WTC11 (cell line): ENCODE measurements at places on chromosomes 11 and 22. TPM values are rescaled to one million over a fixed set of nuclear protein-coding genes. Genes with fewer than 3 reads are reported as not detected.

DNA sequence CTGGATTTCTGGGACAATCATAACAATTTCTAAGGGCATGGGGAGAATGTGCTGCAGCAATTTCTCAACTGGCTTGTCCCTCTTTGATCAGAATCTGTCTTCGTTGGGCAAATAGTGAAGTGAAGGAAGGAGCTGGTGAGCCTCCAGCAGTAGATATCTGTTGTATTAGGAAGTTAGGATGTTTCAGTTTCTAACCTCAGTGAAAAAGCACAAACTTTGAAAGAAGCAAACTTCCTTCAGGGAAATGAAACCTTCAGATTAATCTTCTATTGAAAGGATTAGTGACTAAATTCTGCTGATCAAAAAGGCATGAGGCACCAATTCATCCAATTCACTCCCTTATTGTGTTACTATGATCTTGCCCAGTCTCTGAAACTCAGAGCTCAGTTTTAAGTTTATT lies 24.3 kb downstream of the LMO2 start:
- no peak for DNase-seq

GRCh38 chr22:31646186-31647019 lies 15.6 kb downstream of the PISD start:
- no peak for DNase-seq

KRTAP5-10 gene
- not detected in 3 replicates for total RNA-seq

- DNase-seq = no peak
These were observed 642 bp upstream of the SIK2 start for GRCh38 chr11:111601636-111601978.

DNA sequence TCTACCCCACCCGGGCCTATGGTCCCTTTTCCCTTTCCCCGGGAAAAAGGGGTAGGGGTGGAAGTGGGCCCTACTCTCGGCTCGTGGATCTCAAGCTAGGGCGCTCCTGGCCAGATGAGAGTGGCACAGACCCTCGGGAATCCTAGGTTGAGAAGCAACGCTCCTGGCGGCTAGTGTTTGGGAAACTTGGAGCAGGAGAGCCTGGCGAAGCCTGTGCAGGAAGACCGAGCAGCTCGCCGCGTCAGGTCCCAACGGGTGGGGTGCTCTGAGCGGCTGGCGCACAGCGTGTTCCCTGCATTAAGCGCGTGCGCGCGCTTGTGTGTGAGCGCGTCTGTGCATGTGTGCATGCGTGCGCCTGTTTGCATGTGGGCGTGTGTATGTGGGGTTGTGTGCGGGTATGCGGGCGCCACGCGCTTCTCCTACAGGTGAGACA lies 7.1 kb upstream of the FLI1 start:
- DNase-seq = peak; percentile 60

- no peak for DNase-seq
These were observed 29.5 kb downstream of the CARD18 start for GRCh38 chr11:105109855-105110687.

DNA sequence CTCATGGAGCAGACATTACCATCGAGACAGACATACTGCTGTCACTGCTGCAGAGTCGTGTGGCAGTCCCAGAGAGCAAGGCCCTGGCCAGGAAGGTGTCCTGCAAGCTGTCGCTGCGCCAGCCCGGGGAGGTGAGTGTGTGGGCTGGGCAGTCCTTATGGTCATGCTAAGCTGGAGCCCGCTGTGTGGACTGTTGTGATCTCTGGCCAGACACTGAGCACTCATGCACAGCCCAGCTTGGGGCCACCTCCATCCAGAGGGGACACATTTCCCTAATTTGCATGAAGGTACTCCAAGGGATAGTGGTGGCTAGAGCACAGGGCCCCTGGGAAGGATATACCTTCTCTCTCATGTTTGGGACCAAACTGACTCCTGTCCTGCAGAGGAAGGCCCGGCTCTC lies 9.6 kb downstream of the ANKK1 start:
- DNase-seq = no peak

P2RY2 gene
- total RNA-seq = 0.94 to 1.2 TPM (median 1.2 TPM) in 3 replicates

PRODH gene
- total RNA-seq = 42.6 to 97.3 TPM (median 56.1 TPM) in 3 replicates

GRCh38 chr22:19285831-19286230 lies 5.7 kb downstream of the CLTCL1 start:
- no peak for DNase-seq

OR52H1 gene
- not detected in 3 replicates for total RNA-seq

GRCh38 chr11:111934306-111934705 lies 2.8 kb upstream of the DIXDC1 start:
- DNase-seq = no peak

GRCh38 chr22:47549741-47550340 lies 787.4 kb downstream of the TBC1D22A start:
- no peak for DNase-seq

FOLH1 gene
- total RNA-seq = not detected in 3 replicates

SCO2 gene
- total RNA-seq = 1.5 to 5.5 TPM in 2 of 3 replicates, not detected in the other

DNA sequence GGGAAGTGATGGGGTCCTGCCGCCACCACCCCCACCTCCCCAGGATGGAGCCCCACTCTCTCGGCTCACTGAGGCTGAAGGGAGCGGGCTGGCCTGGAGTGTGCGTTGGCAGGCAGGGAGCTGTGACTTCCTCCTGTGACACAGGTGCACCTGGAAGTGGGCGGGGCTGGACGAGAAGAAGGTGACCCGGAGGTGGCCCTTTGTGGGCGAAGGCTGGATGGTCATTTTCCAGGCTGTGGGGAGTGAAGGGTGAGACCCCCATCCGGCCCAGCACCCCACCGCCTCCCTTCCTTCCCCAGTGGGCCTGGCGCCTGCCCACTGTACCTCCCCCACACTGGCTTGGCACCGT lies 15.3 kb downstream of the IL17REL start:
- DNase-seq = no peak

DNA sequence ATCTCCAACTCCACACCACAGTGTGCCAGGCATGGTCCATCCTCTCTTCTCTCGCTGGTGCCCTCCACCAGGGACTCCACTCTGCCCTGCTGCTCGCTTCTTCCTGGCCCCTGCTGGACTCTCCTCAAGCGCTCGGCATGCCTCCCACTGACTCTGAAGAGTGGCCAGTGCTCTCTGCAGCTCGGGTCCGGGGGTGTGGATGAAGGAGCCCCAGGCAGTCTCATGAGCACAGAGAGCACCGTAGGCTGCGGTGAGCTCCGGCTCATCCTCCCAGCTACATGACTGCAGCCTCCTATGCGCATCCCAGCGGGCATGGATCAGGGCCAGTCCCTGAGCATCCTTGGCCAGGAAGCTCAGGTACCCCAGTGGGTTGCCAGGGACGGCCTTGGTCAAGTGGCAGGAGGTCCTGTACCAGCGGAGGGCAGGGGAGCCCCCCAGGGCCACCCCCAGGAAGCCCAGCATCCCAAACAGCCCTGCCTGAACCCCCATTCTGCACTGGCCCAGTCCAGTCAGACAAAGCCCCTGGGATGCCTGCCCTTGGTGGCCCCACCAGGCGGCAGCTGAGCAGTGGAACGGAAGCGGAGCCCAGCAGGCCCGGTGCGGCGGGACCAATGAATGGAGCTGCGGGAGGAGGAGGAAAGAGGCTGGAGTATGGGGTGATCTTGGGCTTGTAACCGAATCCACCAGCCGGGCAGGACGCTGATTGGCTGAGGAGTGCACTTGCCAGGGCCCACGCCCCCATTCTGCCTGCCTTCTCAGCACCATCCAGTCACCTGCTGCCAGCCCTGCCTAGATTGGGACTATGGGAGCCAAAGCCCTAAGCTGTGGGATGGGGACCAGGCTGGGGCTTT lies at the start of gene PLA2G3:
Gene PLA2G3, minus strand, starts transcription at position 643 of the 851 bp plus-strand sequence. Its CDS starts 154 bp downstream, at position 489.
- peak; percentile 94 for DNase-seq

GRCh38 chr11:88315015-88315414 lies 22.5 kb downstream of the CTSC start:
- no peak for DNase-seq

DNA sequence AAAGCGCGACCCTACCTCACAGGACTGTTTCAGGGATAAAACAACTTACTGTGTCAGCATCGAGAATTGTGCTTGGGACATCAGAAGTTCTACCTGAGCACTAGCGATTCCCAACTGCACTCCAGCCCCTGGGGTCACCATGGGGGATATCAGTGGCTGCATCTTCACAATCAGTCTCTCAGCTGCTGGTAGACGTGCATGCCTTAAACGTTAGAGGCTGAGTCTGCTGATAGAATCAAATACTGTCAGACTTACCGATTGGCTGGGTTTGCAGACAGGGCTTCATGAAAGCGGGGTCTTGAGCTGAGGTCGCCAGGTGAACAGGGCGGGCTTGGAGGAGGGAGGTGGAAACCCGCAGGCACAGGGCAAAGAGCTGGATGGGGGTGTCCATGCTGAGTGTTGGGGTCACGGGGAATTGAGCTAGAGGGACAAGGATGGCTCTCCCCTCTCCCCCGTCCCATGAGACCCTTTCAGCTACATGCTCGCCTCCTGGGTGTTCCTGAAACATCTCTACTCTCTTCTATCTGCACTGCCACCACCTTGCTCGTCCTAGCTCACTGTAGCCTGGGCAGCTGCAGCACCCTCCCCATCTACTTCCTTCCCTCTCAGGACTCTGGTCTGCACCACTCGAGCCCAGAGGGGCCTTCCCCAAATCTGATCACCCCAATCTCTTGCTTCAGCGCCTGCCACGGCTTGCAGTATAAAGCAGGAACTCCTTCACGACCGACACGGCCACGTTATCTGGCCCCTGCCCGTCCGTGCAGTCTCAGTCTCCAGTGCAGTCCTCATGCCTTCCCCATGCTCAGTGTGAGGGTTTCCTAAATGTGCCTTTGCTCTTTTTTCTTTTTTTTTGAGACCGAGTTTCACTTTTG lies 43.5 kb downstream of the ST14 start:
- DNase-seq = no peak

FOLR1 gene
- 0.35 to 0.87 TPM (median 0.85 TPM) in 3 replicates for total RNA-seq

OR52I2 gene
- not detected in 3 replicates for total RNA-seq

ABCG4 gene
- total RNA-seq = 1.9 to 4.4 TPM (median 2.1 TPM) in 3 replicates

MAPK12 gene
- total RNA-seq = 26.9 to 31.0 TPM (median 28.8 TPM) in 3 replicates

SYT13 gene
- 10.8 to 15.1 TPM (median 12.0 TPM) in 3 replicates for total RNA-seq

HTR3A gene
- 4.1 to 6.0 TPM (median 5.0 TPM) in 3 replicates for total RNA-seq

DPP3 gene
- total RNA-seq = 77.0 to 86.7 TPM (median 83.4 TPM) in 3 replicates

- DNase-seq = no peak
These were observed 261.1 kb downstream of the OPCML start for GRCh38 chr11:133271206-133271605.

MIOX gene
- 0.33 to 0.57 TPM (median 0.41 TPM) in 3 replicates for total RNA-seq

DNA sequence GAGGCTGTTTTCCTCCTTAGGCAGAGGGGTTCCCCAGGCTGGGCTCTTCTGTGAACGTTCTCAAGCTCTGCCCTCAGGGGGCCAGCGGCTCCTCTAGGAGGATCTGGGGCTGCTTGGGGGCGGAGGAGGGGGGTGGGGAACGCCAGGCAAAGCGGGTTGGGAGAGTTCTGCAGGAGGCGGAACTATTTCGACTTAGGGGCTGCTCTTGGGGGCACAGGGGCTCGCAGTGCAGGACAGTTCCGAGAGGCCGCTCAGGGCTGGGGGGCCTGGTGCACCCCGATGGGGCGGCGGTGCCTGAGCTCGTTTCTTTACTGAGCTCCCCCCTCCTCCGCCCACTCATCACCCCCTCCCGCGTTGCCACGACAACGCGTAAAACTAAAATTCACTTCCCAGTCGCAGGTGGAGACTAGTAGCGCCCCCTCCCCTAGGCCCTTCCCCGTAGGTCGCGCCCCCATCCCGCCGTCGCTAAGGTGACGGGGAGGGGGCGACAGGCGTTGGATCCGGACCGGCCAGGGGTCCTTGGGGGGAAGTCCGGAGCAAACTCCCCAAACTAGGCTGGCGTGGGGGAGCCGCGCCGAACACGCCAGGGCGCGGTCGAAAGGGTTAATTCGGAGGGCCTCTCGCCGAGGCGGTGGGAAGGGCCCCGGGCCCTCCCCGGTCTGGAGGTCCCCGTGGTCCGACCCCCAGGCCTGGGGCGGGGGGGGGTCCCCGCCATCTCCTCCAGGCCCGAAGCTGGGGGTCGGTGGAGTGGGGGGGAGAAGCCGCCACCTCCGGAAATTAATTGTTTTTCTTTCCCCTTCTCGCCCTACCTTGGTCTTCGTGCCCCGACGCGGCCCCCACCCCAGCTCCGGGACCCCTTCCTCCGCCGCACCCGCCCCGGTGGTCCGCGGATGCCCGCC lies 857 bp downstream of the SHANK3 start:
- DNase-seq = peak; percentile 41

CD3D gene
- total RNA-seq = 0.33 to 1.3 TPM (median 0.89 TPM) in 3 replicates

UPB1 gene
- 0.09 to 0.18 TPM (median 0.09 TPM) in 3 replicates for total RNA-seq

DNA sequence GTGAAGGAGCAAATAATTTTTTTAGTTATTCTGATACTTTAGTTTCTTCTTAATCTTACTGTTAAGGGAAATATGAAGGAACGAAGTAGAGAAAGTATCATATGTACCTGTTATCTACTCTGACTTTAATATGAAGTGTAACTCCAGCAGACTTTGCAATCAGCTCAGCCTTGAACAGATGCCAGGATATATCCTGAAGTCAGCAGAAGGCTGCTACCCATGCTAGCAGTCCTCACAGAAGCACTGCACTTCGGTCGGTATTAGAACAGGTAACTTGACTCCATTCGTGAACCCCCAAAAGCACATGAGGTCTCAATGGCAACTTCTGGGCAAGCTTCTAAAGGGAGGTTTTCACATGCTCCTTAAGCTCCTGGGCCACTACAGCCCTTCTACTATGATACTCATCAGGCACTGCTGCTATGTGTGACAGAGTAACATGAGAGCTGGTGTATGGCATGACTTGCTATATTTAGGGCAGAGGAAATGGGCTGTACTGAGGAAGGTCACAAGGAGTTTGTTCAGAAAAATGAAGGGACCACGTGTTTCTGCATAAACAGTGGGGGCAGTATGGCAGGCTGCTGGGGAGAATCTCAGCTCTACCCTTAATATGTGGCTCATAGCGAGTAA lies 344.1 kb downstream of the SOX6 start:
- no peak for DNase-seq

GRCh38 chr22:48327721-48328120 lies 1500.0 kb downstream of the BRD1 start:
- no peak for DNase-seq

DNA sequence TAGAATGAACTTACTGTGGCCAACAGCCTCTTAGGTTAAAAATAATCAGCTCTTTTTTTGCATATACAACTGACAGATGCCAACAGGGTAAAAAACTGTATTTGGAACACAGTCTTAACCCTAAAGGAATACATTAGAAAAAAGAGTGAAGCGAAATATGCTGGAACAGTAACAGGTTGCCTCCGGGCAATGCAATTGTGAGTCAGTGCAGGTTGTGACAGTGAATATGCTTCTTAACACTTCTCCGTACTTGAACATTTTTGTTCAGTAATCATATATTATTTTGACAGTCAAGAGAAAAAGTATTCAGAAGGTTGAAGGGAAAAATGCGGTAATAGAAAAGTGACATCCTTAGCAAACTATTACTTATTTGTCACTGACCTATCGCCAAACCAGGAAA lies 98.5 kb downstream of the DBX1 start:
- DNase-seq = no peak

APLNR gene
- total RNA-seq = 0.53 to 0.89 TPM (median 0.66 TPM) in 3 replicates

GRCh38 chr22:23984430-23984829 lies 4.5 kb downstream of the GSTT2 start:
- DNase-seq = peak; percentile 79

DNA sequence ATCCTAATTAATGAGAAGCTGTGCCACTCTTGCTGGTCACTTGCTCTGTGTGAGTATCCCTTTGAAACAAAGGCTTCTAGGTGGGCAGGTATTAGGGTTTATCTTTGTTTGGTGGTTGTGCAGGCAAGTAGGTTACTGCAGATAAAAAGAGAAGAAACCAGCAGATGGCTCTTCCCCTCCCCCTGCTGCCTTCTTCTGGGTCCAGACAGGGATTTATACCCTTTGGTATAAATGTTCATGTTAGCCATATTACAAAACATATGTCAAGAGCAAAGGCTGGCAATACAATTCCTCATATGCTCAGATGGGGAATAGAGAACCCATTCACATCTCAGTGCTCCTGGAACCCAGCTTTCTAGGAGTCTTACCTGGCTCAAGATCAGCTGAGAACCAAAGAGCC lies 109.9 kb downstream of the NAV2 start:
- no peak for DNase-seq
